ENCODE measurements at places on chromosomes 11 and 22.

- no peak for DNase-seq
These were observed 81.9 kb downstream of the RAB30 start for GRCh38 chr11:82989628-82990404.

DNA sequence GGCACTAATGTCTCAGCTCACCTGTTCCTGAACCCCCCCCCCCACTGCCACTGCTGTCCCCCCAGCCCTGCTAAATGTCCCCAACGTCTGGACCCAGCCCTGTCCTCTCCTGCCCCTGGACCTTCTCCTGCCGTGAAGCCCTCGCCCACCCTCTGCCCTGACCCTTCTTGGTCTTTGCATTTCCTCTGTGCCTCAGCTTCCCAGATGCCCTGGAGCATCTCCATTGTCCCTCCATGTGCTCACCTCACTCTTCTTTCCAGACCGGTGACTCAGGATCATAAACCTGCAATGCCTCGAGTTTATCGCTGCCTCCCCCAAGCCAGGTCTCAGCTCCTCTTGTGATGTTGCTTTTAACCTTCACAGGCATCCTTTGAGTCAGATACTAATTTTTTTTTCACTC lies 416.4 kb downstream of the BRD1 start:
- DNase-seq: no peak

DNA sequence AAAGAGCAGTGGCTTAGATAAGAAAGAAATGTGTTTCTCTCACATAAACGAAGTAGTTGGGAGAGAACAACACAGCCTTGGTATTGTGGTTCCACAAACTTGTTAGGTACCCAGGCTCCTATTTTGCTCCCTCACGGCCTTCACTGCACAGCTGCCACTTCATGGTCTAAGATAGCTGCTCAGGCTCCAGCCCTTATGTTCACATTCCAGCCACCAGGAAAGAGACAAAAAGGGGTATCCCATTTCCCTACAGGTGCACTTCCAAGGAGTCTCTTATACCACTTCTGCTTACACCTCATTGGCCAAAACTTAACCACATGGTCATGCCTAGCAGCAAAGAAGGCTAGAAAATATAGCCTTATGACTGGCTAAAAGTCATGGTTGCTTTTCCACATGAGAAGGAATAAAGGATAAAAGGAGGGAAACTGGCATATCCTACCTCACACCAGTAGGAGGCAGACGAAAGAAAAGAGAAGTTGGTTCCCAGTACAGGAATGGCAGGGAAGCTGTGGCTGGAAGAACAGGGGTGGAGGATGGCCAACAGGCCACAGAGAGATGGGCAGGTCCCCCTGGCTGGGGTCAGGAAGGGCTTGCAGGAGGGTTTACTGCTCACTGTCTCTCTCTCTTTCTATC lies 5.4 kb upstream of the HDHD5 start:
- DNase-seq: no peak

DNA sequence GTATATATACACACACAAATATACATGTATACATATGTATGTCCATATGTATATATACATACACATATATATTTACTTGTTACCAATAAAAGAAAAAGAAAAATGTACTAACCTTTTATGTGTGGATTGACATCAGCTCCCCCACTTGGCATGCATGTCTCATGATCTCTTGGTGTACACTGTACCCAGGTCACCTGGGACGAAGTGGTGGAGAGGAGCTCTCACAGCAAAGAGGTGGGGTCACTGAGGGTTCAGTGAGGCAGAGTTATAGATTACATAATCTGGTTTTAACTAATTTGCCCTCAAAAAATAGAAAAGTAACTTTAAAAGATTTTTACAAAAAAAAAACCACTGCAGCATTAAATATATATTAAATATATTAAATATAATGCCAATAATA lies 15.5 kb upstream of the USP47 start:
- no peak for DNase-seq

GRCh38 chr11:134838708-134839107 lies 426.7 kb upstream of the B3GAT1 start:
- DNase-seq: no peak

GRCh38 chr11:44615913-44616791 lies 50.7 kb downstream of the CD82 start:
- DNase-seq: no peak

- DNase-seq: no peak
These were observed 193.6 kb downstream of the AASDHPPT start for GRCh38 chr11:106271086-106271485.

DNA sequence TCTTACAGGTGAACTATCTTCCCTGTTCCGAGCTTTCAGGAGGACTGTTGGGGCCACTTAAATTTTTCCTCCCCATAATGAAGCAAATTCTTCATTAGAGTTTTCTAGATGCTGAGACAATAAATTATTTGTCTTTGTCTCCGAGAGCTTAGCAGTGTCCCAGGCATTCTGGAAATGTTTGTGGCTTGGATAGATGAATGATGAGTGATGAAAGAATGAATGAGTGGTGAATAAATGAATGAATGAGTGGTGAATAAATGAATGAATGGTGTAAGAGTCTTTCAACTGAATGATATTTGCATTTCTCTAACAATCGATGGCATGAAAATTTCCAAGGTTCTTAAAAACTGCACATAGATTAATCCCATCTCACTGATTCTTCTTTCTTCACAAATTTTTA lies 52.8 kb downstream of the AHNAK start:
- no peak for DNase-seq

DNA sequence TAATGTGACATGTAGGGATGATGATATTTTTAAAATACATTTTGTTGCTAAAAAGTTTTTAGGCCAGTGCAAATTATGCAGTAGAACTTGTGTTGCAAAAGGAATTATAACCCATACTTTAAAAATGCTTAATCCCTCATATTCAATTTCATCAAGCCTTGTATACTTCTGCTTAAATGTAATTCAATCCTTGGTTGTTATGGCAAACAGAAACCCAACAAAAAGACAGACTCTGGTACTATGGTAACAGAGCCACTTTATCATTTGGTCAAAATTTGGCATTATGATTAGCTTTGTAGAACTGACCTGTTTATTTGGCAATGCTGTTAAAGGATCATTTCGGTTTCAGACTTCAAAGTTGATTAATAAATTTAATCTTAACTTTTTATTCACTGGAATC lies 284.8 kb downstream of the TMEM135 start:
- DNase-seq: no peak

- DNase-seq: no peak
These were observed 90.8 kb downstream of the LUZP2 start for GRCh38 chr11:24587635-24588034.

- DNase-seq: no peak
These were observed 63.6 kb upstream of the EP300 start for GRCh38 chr22:41028841-41029240.

DNA sequence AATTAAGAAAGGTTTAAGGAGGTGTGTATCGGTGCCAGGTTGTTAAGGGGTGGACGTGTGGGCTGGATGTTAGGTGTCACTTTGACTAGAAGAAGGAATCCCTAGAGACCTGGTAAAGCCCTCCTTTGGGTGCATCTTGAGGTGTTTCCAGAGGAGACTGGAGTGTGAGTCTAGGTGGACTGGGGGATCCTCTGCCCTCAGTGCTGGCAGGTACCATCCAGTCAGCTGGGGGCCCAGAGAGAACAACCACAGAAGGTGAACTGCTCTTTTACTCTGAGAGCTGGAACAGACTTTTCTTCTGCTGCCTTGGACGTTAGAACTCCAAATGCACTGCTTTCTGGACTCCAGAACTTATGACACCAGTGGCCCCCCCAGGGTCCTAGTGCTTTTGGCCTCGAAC lies 44.0 kb downstream of the SPATA19 start:
- no peak for DNase-seq

- DNase-seq: no peak
These were observed 8.5 kb upstream of the NFAM1 start for GRCh38 chr22:42440728-42441127.

GRCh38 chr11:75185866-75186265 lies 35.0 kb downstream of the SLCO2B1 start:
- no peak for DNase-seq

DNA sequence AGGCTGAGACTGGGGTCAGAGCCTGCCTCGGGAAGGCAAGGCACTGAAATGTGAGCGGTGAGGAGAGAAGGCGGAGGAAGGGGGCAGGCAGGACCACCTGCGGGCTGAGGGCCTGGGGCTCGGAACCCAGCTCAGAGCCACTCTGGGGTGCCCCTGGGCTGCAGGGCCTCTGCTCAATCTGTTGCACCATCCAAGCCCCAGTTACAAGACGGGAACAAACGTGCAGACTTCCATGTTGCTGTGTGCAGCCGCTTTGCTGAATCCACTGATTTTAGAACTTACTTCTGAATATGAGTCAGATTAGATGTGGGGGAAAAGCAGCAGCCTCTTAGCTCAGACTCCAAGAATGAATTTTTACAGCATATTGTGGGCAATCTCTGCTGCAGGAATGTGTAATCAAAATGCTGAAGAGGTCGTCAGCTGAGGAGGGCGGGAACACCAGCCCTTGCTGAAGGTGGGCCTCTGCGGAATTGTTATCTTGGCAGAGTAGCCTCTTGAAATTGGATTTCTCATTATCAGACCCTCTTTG lies 21.6 kb downstream of the PARVG start:
- no peak for DNase-seq

DNA sequence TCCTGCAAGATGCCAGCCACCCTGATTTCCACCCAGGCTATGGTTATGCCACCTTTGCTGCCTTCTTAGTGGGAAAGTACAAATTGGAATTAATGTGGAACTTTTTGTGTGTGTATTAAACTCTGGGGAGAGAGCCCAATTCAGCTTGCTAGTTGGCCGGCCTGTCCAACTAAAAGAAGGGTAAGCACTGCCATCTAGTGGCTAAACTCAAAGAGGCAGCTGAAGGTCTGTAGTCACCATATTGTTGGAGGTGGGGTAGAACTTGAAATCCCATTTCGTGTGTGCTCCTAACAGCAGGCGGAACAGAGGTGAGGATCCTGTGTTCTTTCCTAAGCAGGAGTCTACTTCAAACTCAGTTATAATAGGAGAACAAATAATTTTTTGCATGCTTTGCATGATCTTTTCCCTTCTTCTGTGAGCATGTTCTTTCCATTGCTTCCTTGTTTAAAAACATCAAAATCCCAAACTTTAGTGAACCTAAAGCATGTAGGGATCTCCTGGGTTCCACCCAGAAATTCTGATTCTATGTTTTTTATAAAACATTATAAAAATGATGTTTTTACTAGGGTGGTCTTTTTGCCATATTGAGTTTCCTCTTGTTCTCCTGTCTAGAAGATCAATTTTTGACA lies 138.8 kb upstream of the SORL1-AS1 start:
- DNase-seq: peak; percentile 18

- no peak for DNase-seq
These were observed 24.9 kb downstream of the EIF3F start for GRCh38 chr11:8011981-8012444.

- DNase-seq: no peak
These were observed 187.1 kb downstream of the BLID start for GRCh38 chr11:121928597-121929580.

DNA sequence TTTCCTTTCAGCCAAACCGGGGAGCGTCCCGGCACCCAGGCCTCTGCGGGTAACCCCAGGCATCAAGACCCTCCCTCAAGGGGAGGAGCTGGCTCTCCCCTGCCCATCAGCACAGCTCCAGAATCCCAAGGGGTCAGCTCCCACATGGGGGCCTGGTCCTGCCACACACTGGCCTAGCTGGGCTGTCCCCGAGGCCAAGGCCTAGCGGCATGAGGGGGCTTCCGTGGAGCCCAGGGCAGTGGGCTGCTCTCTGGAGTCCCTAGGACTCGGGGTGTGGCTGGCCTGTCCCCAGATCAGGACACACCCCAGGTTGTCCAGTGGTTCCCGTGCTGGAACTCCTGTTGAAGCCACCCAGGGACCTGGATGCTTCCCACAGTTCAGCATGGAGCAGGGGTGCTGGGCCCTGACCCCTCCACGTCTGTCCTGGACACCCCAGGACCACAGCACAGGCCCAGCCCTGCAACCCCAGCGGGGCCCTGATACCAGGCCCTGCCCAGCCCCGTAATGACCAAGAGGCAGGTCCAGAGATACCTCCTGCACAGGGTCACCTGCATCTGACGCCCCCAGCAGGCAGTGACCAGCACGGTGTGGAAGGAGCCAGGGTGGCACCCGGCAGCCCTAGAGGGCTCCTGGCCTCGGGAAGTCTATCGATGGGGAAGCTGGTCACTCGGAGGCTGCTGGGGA lies 5.5 kb downstream of the HRAS start:
- DNase-seq: no peak

DNA sequence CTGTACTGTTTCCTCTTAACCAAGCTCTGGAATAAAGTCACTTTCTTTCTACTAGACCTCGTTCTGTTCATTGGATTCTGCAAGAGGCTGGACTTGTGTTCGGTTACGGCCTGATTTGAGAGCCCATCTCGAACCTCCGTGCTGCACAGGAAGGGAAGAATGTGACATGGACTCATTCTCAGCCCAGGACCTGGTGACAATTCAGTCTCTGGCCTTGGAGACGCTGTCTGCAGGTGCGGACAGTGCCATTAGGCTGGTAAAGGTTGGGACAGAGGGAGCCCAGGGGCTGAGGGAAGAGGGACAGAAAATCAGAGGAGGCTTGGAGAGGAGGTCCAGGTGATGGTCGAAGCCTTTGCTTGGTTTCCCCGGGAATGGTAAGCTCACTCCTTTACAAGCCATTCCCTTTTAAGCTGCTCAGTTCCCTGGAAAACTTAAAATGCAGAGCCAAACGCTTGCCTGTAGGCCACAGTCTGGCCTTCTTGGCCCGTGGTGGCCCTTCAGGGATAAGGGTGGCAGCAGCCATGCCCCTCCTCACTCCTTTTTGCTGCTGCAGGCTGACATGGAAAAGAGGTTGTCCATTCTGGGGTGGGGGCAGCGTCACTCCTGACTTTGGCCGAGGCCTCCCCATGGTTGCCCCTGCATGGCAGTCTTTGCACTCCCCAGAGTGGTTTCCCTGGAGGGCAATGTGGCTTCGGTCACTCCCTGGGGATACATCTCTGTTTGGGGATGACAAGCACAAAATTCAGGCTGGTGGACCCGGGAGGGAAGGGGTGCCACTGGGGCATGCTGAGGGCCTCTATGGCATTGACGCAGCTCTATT lies 52.3 kb downstream of the SHISAL1 start:
- DNase-seq: no peak

- DNase-seq: no peak
These were observed 97.3 kb downstream of the PDHX start for GRCh38 chr11:35013514-35014233.

DNA sequence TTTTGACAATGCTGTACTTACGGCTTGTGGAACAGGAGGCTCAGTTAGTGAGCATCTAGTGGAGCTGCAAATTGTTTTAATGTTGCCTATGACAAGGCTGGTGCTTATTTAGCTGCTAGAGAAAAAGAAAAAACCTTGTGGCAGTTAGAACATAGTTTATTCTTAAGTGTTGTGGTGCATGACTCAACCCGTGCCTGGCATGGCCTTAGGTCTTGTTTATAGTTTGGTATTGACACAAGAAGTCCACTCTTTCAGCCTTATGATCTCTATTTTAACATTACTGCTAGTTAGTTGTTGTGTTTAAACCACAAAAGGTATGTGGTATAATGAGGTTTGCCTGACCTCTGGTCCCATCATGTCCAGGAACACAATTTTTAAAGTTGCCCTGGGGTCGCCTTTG lies 744.6 kb downstream of the FAM181B start:
- no peak for DNase-seq

DNA sequence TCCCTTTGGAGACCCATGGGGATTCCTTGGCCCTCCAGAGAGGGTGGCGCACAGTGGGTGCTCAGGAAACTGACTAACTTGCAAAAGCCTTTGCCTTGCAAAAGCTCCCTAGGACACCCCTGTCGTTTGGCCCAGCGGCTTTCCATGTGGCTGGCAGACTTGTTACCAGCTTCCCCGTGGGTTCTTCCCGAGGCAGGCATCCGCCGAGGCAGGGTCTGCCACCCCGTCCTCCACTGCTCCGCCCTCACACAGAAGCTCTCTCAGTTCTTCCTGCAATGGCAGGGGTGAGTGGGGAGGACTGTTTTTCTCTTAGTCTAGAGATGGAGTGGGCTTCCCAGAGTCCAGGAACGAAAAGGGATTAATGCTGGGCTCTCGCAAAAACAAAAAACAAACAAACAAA lies 23.0 kb downstream of the ALX4 start:
- DNase-seq: no peak
